COR-L47 (cell line): ENCODE measurements at places on chromosomes 7 and 10.

GRCh38 chr10:120979435-120980278, 128.5 kb downstream of the WDR11 start:
- DNase-seq: peak; percentile 78

GRCh38 chr10:53839440-53840039, 961.5 kb downstream of the PCDH15 start:
- peak; percentile 30 for DNase-seq

DNA sequence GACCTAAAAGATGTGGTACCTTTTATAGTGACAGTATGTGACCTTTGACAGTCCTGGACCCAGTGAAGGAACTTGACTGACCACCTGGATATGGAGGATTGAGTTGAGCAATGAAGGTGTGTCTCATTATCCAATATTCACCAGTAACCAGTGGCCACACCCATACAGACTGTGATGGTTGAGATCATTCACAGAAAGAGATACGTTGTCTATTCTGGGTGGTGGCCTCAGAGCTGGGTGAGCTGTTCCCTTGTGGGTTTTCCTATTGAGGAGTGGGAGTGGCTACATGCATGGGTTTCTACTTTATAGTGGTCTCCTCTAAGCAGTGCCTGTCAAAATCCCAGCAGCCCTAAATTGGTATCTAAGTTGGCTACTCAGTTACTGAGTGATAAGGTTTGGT, 507.4 kb downstream of the SORCS3 start:
- DNase-seq: no peak

DNA sequence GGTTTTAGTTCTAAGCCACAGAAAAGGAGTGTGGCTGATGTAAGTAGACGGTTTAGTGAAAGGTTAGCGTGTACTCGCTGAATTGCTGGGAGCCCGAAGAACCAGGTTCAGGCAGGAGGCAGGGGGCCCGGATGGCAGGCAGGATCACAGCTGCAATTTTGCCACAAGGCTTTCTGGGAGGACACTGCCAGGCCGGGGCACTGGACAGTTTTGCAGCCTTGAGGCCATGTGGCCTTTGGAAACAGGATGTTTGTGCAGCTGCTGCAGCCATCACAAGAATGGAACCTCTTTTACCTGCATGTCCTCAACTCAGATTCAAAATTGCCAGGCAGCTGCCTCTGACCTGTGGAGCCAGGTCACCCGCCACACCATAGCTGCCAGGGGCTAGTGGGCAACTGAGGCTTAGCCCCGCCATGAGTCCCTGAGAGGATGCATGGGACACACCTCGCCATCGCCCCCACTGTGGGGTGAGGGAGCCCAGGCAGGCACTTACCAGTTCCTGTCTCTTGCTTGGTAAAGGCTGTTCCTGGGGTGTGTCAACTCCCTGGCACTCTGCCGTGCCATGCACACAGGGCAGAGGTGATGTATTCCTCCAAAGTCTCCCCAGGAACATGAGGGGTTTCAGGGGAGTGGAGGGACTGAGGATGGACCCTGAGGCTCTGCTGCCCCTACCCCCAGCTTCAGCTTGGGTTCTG, 188.6 kb downstream of the RPS24 start:
- no peak for DNase-seq

GRCh38 chr7:108253275-108254044, 123.3 kb upstream of the LAMB4 start:
- no peak for DNase-seq

- no peak for DNase-seq
Measured at GRCh38 chr7:29825775-29826529, 19.6 kb downstream of the WIPF3 start.

GRCh38 chr10:77223526-77224460, 413.8 kb downstream of the KCNMA1 start:
- no peak for DNase-seq
